ENCODE measurements at places on chromosomes 2 and 18.
A peak's percentile ranks its signal among the peaks of the same experiment; 100 is the strongest.

DNA sequence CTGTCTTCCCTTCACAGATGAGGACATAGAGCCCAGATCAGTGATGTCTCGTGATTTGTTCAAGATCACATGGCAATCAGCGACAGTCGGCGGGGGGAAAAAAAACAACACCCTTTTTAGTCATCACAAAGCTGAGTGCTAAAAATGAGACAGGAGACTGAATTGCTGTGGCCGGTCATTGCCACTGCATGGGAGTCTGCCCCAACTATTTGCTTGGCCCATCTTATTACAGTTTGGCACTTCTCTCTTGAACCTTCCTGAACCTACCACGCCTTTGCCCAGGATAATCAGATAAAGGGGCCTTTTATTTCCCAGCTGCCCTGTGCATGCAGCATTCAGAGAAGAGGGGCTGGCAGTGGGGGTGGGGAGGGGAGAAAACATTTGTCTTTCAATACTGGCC is 42.7 kb downstream of the SETBP1 start:
- DNase-seq: no peak

- no peak for DNase-seq
Measured at GRCh38 chr2:205636549-205637319, 45.6 kb upstream of the NRP2 start.

DNA sequence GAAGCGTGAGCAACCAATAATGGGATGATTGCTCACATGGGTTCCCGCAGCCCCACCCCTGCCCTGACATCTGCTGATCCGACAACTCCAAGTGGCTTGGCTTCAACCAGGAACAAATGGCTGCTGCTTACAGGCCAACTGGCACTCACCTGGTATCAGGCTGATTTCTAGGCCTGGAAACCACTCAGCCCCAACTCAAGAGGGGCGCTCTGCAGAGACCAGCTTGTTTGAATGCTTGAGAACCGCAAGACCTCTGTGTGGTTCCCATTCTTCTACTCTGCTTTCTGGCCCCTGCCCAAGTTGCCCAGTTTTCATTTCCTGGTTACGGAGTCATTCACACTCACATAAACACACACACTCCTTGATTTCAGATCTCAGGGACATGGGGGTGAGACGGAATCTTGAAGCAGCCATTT is 52.0 kb downstream of the TNP1 start:
- DNase-seq: peak; percentile 57

DNA sequence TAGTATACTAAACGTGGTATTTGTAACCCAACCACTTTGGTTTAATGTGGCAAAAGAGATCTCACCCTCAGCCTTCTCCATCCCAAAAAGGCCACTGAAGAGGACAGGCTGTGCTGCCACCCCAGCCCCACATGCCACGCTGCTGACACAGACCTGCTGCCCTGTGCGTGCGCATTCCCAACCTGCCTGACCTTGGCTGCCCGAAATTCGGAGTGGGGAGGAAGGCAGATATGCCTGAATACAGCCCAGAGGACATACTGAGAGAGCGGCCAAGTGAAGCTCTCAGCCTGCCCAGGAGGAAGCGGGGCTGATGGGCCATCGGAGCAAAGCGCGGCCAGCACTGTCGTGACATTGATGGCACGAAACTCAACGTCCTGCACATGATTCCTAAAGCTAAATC is 70.0 kb downstream of the HDAC4 start:
- no peak for DNase-seq

- no peak for DNase-seq
Measured at GRCh38 chr2:173658946-173659371, 304.3 kb downstream of the CDCA7 start.

- no peak for DNase-seq
Measured at GRCh38 chr2:163756588-163756987, 20.8 kb upstream of the FIGN start.

GRCh38 chr2:202278944-202279343 is 13.4 kb downstream of the NOP58 start:
- DNase-seq: no peak

- DNase-seq: no peak
Measured at GRCh38 chr18:23484561-23485182, 18.6 kb upstream of the RMC1 start.

GRCh38 chr2:210860276-210860675 is 303.9 kb downstream of the CPS1 start:
- no peak for DNase-seq

DNA sequence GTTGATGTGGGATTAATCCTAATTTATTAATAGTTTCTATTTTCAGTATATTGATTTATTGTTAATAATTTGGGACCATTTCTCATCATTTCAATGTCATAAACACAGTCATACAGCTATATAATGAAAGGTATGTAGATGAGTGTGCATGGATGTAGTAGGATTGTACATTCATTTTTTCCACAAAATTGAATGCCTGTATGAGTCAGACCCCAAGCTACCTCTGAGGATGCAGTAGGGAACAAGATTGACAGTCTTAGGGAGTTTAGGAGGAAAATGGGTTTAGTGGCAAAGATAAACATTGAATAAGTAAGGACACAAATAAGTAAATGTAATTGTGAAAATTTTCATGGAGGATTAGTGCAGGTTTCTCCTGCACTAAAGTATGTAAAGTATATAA is 14.1 kb upstream of the TMEFF2 start:
- no peak for DNase-seq

- DNase-seq: no peak
Measured at GRCh38 chr2:237343993-237344392, 70.0 kb downstream of the COL6A3 start.

DNA sequence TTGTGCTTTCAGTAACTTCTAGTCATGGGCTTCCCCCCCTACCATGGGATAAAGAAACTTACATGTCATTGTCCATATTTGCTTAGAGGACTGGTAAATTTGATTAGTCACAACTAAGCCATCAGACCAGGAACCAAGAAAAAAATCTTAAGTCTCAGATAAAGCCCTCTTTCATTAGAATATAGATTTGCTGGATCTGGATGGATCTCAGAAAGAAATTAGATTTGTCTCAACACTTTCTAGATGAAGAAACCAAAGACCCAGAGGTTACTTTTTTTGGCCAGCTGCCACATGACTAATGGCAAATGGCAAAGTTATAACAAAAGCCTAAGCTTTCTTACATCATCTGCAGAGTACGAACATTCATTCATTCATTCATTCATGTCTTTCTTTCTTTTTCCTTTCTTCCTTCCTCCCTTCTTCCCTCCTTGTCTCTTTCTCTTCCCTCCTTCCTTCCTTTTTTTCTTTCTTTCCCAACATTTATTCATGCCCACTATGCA is 60.2 kb downstream of the CDCA7 start:
- no peak for DNase-seq

DNA sequence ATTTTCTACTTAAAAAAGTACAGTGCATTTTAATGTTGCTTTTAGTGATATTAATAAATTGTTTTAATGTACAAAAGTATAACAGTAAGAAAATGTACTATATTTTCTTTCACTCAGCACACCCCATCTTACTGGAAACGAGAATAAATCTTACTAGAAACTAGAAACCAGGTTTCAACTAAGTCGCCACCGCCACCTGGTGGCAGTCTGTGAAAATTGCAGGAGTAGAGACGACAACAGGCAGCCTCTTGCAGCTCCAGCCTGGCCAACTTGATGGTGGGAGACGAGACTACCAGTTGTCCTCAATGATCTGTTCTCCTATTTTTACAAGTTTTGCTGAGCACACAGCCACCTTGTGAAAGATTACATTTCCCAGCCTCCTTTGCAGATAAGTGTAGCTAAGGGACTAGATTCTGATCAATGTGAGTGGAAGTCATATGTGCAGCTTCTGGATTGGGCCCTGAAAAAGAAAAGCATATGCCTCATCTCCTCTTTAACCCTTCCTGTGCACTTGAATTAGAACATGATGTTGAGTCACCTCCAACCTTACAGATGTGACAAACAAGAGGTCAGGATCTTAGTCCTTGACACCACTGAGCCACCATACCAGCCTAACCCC is 8.7 kb downstream of the OTOF start:
- DNase-seq: peak; percentile 77

- DNase-seq: no peak
Measured at GRCh38 chr2:189350540-189351209, 90.6 kb upstream of the WDR75 start.

DNA sequence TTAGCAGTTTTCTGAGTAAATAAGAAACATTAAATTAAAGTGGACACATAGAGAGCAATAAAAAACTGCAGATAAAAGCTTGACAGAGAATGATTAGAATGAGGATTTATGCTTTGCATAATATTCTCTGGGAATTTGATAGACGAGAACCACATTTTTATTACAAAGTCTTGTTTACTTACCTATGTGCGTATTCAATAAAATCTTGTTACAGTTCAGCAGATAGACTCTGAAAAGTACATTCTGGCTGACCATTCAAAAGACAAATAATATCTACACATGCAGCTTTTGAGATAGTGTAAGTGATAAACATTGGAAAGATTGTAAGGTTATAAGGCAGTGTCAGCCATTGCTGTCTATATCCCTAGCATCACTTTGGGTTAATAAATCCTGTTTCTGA is 381.6 kb downstream of the NYAP2 start:
- no peak for DNase-seq

DNA sequence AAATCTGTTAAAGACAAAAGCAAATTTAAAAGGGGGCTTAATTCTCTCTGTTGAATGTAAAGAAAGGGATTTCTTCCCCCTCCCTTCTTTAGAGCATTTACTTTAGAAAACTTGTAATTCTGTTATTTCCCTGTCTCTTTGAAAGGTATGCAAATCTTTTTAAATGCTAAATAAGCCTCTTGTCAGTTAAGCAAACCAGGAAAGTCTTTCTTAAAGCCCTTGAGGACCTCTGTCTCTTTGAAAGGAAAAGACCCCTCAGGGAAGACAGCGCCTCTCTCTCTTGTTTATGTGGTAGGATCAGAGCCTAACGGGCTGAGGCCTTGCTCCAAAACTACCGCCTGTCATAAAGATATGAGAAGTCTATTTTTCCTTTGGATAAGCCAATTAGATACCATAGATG is 139.9 kb upstream of the CDH7 start:
- DNase-seq: no peak

- DNase-seq: no peak
Measured at GRCh38 chr18:11274144-11274794, 124.9 kb upstream of the PIEZO2 start.

GRCh38 chr18:73896685-73897084 is 250.9 kb downstream of the FBXO15 start:
- DNase-seq: no peak

GRCh38 chr2:135121016-135121657 is 69.0 kb downstream of the RAB3GAP1 start:
- DNase-seq: no peak

DNA sequence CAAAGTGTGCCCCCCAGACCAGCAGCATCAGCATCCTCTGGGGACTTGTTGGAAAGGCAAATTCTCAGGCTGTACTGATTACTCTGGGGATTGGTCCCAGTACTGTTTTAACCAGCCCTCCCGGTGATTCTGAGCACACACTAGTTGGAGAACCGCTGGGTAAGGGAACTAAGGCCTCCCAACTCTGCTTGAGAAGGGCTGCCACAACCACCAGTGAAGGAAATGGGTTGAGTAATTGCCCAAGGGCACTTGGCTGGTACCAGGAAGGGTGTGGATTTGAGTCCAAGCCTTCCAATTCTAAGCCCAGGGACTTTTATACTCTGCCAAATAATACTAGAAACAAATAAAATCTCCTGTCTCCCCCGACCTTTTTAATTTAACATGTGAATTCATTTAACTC is 219.9 kb downstream of the SETBP1 start:
- DNase-seq: no peak

DNA sequence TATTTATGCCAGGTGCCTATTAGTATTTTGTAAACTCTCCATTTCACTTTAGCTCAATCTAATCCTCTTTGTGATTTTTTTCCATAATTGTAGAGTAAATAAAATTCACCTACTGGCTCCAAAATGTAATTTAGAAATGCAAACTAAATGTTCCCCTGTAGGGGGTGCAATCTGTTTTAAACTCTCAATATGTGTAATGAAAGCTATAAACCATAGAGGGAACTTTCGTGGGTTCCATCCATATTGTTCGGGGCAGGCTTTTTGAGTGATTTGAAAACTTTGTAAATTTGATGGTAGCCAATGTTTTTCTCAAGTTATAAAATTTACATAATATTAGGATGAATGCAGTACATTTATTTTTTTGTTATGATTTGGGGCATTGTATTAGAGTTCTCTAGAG is 49.4 kb downstream of the TSPYL6 start:
- DNase-seq: peak; percentile 14

- DNase-seq: no peak
Measured at GRCh38 chr2:125935559-125935958, 720.4 kb upstream of the GYPC start.

GRCh38 chr2:169806586-169806985 is 7.9 kb downstream of the SSB start:
- no peak for DNase-seq

- peak; percentile 78 for DNase-seq
Measured at GRCh38 chr2:153059338-153060052, 341.1 kb downstream of the ARL6IP6 start.

GRCh38 chr2:151973901-151974199 is 125.0 kb downstream of the CACNB4 start:
- DNase-seq: peak; percentile 27

GRCh38 chr2:26363323-26363722 is 16.7 kb upstream of the ADGRF3 start:
- DNase-seq: no peak

- no peak for DNase-seq
Measured at GRCh38 chr2:119673796-119674195, 5.2 kb upstream of the TMEM177 start.

DNA sequence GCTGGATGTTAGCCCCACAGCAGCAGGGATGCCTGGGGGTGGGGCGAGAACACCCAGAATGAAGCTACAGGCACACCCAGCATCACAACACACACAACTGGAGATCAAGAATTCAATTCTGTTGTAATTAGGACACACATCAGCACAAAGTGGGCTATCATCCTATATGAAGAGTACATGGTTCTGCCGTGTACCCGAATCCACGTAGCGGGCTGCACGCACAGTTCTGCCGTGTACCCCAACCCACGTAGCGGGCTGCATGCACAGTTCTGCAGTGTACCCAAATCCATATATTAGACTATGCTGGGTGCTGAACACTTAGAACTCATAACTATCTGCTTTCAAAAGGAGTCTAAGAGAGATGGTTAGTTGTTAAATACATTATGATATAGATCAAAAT is 86.5 kb downstream of the EIPR1 start:
- DNase-seq: no peak

DNA sequence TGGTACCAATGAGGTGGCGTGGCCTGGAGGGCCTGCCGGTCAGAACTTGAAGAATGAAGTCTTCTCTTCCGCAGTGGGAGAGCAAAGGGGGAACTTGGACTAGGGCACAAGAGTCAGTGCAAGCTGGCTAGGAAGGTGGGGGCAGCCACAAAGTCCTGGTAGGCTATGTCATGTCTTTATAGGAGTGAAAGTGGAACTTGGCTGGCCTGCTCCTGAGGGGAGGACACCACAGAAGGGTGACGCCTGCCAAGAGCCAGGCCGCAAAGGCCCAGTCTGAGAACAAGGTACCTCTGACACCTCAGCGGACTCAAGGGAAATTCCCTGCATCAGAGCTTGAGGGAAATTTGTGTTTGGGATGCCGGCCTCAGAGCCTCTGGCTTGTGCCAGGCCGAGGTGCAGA is 32.2 kb upstream of the MAP3K20 start:
- no peak for DNase-seq

GRCh38 chr2:238449909-238450417 is 23.2 kb downstream of the ASB1 start:
- no peak for DNase-seq

GRCh38 chr18:7304061-7304370 is 73.1 kb downstream of the LRRC30 start:
- no peak for DNase-seq
